ENCODE measurements at places on chromosomes 3 and 15.

GRCh38 chr3:166307756-166308350, 470.6 kb upstream of the BCHE start:
- DNase-seq, result no peak

DNA sequence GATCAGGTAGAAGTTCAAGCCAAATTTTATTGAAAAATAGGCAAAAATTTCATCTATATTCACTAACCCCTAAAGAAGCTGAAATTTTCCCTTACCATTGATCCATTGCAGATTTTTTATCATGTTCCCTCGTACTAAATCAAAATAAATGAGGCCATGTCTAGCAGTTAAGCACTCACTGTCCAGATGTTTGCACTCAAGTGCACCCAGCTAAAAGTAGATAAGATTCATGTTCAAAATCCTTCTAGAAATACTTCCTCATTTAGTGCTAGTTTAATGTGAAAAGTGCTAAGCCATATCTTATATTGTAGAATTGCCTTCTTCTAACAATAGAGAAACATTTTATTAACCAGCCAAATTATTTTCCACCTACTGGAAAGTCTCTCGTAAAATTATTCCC, 164.7 kb upstream of the UBE2E2 start:
- DNase-seq, result no peak

- peak; percentile 27 for DNase-seq
Observed at GRCh38 chr3:36677331-36678007, 86.9 kb downstream of the DCLK3 start.

DNA sequence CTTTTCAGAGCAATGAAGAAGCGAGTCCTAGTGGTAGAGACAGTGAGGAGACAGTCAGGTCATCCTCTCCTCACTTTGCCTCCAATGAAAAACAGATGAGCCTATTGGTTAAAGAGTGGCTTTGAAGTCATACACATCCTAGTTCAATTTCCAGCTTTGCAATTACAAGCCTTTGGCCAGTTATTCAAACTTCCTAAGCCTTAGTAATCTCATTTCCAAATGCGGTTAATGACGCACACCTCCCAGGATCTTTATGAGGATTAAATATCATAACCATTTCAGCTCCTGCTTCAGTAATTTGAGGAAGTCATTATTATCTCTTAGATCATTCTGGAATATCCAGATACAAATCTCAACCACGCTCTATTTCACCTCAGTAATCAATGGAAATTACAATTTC, 10.0 kb upstream of the ST6GAL1 start:
- DNase-seq, result no peak

- DNase-seq, result no peak
Observed at GRCh38 chr3:45365060-45365459, 23.3 kb upstream of the LARS2 start.

DNA sequence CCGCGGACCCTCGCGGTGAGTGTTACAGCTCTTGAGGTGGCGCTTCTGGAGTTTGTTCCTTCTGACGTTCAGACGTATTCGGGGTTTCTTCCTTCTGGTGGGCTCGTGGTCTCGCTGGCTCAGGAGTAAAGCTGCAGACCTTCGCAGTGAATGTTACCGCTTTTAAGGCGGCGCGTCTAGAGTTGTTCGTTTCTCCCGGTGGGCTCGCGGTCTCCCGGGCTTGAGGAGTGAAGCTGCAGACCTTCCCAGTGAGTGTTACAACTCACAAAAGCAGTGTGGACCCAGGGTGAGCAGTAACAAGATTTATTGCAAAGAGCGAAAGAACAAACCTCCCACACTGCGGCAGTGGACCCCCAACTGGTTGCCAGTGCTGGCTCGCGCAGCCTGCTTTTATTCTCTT, 177.1 kb downstream of the UACA start:
- DNase-seq, result no peak

GRCh38 chr15:42387603-42388002, 28.3 kb downstream of the CAPN3 start:
- no peak for DNase-seq

GRCh38 chr15:85741021-85741421, 53.7 kb downstream of the KLHL25 start:
- no peak for DNase-seq

DNA sequence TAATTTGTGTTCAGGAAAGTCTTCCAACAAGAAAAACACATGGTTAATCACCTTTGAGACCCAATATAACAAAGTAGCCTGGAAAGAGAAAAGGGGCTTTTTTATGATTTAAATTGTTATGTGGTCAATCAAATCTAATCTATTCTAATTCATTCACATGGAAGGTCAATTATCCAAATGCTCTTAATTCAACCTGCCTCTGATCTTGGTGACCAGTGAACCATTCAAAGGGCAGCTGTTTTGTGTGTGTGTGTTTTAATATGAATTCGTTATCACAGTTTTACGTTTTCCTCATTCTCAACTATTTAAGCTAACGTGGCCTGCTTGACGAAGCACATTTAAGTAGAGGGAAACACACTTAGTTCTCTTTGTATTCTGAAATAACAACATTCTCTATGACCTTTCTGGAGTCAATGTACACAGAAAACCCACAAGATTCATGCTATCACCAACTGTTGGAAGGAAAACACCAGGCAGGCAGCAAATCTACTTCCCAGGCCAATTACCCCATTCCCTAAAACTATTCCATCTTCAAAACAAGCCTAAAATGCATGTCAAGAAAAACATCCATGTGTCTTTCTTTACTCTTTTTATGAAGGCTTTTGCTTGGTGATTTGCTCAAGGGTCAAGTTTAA, 195.4 kb downstream of the SUCLG2 start:
- no peak for DNase-seq

- DNase-seq, result no peak
Observed at GRCh38 chr3:194233150-194233549, 97.2 kb downstream of the HES1 start.

DNA sequence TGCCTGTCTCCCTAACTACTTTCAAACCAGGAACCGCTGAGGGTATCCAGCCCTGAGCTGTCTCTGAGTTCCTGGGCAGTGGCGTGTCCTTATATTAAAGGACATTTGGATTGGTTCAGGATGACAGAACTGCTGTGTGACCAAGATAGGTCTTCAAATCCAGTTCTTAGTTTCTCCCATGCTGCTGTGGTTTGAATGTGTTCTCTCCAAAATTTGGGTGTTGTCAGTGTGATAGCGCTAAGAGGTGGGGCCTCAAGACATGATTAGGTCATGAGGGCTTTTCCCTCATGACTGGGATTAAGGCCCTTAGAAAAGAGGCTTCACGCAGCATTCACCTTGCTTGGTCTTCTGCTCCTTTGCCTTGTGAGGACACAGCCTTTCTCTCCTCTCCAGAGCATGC, 376.5 kb upstream of the TPM1 start:
- DNase-seq, result no peak

DNA sequence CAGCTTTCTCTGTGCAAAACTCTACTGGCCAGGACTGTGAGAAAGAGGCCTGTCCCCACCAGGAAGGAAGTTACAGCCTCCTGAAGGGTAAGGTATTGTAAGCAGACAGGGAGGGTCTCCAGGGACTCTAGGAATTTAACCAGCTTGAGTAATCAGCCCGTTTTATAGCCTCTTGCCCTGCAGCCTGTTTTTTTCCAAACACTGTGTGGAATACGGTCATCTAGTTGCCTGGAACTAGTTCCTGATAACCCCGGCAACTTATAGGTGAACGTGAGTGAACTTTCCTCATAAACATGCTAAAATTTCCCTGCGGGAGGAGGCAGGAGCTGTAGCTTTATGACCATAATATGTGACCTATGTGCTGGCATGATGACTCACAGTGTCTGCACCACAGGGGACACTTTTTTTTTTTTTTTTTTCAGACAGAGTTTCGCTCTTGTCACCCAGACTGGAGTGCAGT, 60.1 kb upstream of the DAZL start:
- no peak for DNase-seq

DNA sequence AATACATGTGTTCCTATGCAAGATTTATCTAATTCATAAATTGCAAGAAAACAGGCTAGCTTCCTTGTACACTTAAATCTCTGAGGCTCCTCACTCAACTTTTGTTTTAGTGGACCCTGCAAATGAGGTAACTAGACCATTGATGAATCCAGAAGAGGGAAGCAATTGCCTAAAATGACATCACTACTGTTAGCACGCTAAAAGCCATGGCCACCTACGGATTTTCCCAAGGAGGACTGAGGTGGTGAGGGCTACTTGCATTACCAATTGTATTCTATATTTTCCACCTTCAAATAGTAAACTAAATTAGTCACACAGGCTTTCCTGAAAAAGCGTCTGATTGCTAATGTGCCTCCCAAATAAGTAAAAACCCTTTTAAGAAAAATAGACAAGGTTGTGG, 140.7 kb downstream of the GADL1 start:
- DNase-seq, result no peak

- DNase-seq, result no peak
Observed at GRCh38 chr3:173650596-173650995, 253.1 kb downstream of the NLGN1 start.

- DNase-seq, result no peak
Observed at GRCh38 chr15:58232281-58233065, 94.3 kb downstream of the AQP9 start.

GRCh38 chr3:98778383-98778782, 15.2 kb downstream of the ST3GAL6 start:
- DNase-seq, result no peak

DNA sequence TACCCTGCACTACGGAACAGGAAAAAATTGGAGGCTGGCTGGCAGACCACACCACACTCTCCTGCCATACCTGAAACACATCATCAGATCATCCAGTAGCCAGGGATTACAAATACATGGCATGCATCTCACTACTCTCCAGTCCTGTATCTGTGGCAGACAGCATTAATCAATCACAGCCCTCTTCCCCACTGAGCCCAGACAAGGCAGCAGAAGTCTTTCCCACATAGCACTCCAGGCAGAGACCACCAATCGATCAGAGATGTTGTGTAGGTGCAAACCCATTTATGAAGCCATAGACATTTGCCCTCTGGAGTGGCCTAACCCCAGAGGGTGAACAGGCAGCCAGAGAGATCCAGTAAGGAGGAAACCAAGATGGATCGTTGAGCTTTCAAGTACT, 410.9 kb upstream of the PROK2 start:
- no peak for DNase-seq

- no peak for DNase-seq
Observed at GRCh38 chr15:40379853-40380252, 2.7 kb upstream of the KNSTRN start.

GRCh38 chr3:10099041-10099440, 9.0 kb downstream of the FANCD2OS start:
- no peak for DNase-seq

DNA sequence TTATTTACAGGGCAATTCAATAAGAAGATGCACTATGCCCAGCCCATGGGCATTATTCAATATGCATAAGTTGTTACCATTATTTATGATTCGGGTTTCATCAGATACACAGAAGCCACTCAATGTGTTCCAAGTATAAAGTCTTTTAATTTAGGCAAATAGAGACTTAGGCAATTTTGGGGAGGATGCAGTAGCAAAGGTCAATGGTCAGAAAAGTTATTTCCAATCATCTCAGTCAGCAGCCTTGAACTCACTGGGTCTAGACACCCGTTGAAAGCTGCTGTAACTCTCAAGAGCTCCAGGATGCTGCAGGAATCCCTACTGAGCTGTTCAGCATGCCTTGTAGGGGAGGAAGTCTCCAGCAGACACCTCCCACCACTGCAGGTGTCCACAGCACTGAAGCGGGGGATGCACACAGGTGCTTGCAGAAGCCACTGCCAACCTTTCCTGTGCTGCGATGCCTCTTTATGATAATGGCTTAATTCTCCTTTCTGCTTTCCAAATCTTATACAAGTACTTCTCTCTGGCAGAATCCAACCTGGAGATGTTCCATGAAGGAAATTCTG, 155.0 kb upstream of the SUCLG2 start:
- no peak for DNase-seq

DNA sequence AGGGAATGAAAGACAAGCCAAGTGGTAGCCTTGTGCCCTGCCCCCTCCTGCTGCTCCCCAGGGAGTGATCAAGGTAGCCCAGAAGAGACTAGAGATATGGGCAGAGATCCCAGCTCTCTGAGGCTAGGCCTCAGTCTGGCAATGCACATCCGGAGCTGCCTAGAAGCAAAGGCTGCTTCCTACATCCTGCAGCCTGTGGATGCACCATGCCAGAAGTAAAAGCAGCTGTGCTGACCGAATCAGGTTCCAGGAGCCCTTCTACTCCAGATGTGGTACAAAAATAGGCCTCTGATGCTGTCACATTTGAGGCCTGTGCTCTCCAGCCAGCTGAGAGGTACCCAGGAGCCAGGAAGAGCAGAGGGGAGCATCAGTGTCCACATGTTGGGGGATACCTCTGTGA, 16.0 kb downstream of the TRAIP start:
- DNase-seq, result no peak

DNA sequence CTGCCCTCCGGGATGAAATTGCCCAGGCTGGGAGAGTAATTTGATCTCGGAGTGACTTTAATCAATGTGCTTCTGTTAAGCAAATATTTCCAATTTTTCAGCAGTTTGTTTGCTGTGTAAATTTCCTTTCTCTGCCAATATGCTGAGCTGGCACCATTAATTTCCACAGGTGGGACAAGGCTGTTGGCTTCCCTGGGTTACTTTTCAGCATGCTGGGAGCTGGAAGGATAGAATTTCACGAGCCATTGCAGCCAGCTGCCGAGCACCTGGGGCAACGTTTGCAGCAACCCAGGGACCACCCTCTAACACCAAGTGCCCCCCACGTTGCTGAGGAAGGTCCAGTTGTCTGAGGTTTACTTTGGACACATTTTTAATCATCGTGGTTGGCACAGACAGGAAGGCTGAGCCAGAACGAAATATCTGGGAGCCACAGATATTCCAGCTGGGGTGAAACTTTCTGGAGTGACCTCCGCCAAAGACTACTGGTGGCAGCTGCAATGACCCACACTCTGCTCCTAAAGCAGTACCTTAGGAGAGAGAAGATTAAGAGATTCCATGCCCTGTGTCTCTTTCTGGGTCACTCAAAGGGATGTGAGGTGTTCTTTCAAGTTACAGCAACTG, 293.3 kb upstream of the RGMA start:
- DNase-seq, result no peak

GRCh38 chr15:78301828-78302227, 2.4 kb upstream of the SKIC8 start:
- no peak for DNase-seq

DNA sequence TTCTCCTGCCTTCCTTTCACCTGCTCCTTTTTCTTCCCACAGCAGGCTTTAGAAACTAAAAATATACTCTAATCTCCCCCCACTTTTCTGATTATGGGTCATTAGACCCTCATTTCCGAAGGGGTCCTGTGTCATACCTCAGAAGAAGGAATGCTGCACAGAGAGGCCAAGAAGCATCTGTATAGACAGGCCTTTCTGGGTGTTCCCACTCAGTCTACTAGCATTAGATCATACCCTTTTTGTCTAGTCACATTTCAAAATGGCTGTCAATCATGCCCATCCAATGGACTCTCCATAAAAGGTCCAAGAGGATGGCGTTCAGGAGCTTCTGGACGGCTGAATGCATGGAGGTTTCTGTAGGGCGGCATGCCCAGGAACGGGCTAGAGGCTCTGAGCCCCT, 192.2 kb downstream of the SUCLG2 start:
- no peak for DNase-seq

DNA sequence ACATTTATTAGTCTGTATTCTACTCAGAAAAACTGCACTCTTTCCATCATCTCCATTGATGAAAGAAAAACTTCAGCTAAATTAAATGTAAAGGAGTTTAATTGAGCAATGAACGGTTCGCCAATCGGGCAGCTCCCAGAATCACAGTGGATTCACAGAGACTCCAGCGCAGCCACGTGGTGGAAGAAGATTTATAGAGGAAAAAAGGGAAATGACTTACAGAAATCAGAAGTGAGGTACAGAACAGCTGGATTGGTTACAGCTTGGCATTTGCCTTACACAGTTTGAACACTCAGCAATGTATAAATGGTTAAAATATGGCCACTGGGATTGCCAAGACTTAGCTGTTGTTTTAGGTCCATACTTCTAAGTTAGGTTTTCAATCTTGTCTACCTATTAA, 2.8 kb upstream of the SUCLG2 start:
- no peak for DNase-seq

All from activated CD4-positive, alpha-beta T cell treated with anti-CD3 and anti-CD28 coated beads, Interleukin-2, amount 50 U/mL, for 16 hours (primary cell).